ENCODE measurements at places on chromosomes 4 and X.

DNA sequence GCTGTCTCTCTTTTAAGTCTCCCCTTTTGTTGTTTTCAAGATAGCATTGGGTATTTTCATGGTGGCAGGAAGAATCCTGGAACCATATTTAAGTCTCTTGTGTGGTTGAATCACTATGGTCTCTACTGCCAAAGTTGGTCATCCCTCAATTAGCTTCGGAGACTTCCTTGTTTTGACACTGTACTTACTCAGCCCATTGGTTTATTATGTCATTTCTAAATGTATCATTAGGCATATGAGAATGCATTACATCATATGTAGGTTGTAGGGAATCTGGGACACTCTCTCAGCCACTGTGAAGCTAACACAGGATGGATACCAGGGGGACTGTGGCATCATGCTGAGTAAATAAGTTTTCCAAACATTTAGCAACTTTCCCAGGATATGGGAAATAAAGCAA lies 211.8 kb downstream of the DTHD1 start:
- DNase-seq, result no peak

DNA sequence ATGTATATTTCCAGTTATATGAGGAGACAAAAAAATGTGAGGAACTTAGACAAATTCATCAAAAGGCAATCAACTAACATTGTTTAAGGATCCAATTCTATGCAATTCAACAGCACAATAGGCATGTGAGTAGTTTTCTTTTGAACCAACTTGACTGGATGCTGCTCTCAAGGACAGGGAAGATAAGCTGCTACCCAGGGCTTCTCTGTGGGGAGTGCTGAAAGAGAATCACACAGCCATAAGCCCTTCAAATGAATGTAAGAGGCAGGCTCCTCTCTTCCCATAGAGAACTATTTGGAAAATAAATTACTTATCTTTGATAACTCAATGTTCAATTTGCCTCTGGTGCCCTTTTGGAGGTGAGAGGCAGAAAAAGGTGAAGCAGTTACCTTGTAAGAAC lies 1413.6 kb downstream of the PCDH7 start:
- DNase-seq, result no peak

- DNase-seq, result peak; percentile 31
These were observed 4.2 kb upstream of the CCNA2 start for GRCh38 chr4:121827853-121828252.

- DNase-seq, result peak; percentile 42
These were observed 140.2 kb upstream of the EDNRA start for GRCh38 chr4:147340591-147341120.

- DNase-seq, result peak; percentile 63
These were observed 398.5 kb downstream of the GPM6A start for GRCh38 chr4:175413561-175413960.

Data from AG10803 (cell line).